ENCODE measurements at places on chromosomes 6 and 20. TPM values are rescaled to one million over a fixed set of nuclear protein-coding genes. Genes with fewer than 3 reads are reported as not detected.

The RSPH3 gene
- total RNA-seq, result 9.4 TPM

The GFOD1 gene
- total RNA-seq, result 0.97 TPM

The TINAG gene
- total RNA-seq, result not detected

The WFDC10B gene
- not detected for total RNA-seq

The ZNF334 gene
- total RNA-seq, result 1.4 TPM

The MCCD1 gene
- not detected for total RNA-seq

The LINC00237 gene
- not detected for total RNA-seq

The BPIFA1 gene
- not detected for total RNA-seq

The CD24 gene
- total RNA-seq, result 1.4 TPM

The FHL5 gene
- not detected for total RNA-seq

The CAGE1 gene
- total RNA-seq, result not detected

The RIPPLY2 gene
- total RNA-seq, result not detected

The OPRM1 gene
- not detected for total RNA-seq

The BTBD3 gene
- 33.8 TPM for total RNA-seq

The DEFB110 gene
- not detected for total RNA-seq

The HLA-DQA2 gene
- not detected for total RNA-seq

DNA sequence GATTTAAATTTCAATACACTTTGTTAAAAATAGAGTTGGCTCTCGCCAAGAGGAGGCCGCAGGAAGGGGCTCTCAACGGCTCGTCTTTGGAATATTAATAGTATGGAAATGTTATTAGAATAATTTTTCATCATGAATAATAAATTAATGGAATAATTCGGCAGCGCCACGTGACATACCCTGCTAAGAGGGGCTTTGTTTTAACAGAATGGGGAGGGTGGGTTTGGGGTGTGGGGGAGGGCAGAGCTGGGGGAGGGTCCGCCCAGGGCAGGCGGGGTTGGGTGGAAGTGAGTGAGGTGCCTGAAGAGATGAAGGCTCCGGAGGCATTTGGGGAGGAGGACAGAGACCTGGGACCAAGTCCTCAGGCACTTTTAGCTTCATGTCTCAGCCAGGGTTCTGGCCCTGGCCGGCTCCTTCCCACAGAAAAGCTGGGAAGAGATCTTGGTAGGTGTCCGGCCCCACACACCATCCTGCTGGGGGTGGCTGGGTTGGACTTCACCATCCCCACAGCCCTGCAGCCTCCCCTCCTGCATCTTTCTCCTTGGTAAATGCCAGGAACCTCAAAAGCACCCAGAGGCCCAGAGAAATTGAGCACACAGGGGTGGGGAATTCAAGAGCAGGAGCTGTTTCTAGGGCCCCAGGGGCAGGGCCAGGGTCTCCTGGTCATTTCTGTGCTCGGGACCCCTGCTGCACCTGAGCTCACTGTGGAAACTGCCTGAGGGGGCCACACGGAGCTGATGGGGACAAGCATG is 93.6 kb upstream of the BHLHE23 start:
- no peak for DNase-seq

- DNase-seq, result peak; percentile 73
Observed at GRCh38 chr6:11685481-11686093, 93.0 kb downstream of the ADTRP start.

GRCh38 chr6:167553736-167554119 is 228.8 kb downstream of the TTLL2 start:
- no peak for DNase-seq

GRCh38 chr6:90289902-90290301 is 6.7 kb downstream of the BACH2 start:
- no peak for DNase-seq

DNA sequence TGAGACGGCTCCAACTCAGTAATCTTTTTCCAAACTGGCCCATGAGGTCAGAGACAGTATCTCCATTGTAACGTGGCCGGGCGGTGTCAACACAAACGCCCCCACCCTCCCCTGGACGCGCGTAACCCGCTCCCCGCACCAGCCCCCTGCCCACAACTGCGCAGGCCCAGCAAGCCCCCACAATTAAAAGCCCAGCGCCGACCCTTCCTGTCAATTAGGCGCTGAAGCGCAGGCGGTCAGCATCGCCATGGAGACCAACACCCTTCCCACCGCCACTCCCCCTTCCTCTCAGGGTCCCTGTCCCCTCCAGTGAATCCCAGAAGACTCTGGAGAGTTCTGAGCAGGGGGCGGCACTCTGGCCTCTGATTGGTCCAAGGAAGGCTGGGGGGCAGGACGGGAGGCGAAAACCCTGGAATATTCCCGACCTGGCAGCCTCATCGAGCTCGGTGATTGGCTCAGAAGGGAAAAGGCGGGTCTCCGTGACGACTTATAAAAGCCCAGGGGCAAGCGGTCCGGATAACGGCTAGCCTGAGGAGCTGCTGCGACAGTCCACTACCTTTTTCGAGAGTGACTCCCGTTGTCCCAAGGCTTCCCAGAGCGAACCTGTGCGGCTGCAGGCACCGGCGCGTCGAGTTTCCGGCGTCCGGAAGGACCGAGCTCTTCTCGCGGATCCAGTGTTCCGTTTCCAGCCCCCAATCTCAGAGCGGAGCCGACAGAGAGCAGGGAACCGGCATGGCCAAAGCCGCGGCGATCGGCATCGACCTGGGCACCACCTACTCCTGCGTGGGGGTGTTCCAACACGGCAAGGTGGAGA is at the start of the genes HSPA1A and HSPA1L:
Gene HSPA1A, plus strand, starts transcription at position 519 of the 814 bp plus-strand sequence. Its CDS starts 214 bp downstream, at position 733.
Gene HSPA1L, minus strand, starts transcription at position 259 of the 814 bp plus-strand sequence. CDS start 3,311 bp downstream, outside the sequence.
- DNase-seq, result peak; percentile 96

DNA sequence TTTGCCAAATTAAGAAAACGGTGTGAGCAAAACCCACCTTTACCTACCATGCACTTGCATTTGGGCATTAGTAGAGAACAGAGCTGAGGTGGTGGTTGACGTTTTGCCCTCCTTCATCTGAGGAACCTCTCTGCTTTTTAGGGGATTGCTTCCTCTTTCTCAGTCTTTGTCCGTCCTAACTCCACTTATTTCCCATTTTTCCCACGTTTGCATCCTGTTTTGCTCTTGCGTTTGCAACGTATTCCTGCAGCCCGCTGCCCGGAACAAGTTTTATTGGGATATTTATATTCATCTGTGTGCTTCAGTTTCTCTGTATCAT is 374 bp upstream of the SERINC1 start:
- no peak for DNase-seq

DNA sequence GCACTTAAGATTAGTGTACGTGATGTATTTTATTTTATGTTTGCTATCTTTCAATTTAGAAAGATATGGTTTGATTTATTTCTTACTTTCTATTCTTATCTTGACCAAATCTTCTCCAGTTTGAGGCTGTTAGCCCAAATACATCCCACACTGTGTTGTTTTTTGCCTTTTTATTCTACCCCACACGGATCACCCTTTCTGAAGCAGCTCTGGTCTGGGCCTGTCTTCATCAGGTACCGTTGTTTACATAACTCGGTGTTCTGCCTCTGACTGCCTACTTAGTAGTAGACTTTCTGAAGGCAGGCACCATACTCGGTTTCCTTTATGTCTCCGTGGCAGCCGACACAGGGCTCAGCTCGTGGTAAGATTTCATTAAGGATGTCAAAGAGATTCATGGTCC is 95.0 kb downstream of the PHACTR1 start:
- DNase-seq, result no peak

DNA sequence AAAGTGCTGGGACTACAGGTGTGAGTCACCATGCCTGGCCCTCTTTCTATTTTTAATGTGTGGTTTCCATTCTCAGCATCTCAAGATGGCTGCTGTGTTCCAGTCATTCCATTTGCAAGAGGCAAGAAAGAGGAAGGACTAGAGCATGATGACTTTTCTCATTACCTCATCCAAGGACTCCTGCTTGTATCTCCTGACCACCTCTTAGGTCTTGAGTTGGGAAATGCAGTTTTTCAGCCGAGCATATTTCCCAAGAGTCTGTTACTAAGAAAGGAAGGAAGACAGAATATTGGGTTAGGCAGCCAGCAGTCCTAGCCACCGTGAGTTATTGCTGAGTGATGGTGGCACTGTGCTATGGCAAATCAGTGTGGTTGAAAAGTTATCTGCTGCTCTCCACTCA is 108.4 kb upstream of the INSM1 start:
- peak; percentile 6 for DNase-seq

- no peak for DNase-seq
Observed at GRCh38 chr20:63917811-63918210, 22.9 kb downstream of the DNAJC5 start.

- DNase-seq, result peak; percentile 27
Observed at GRCh38 chr20:35883336-35883777, 70.9 kb downstream of the SCAND1 start.

DNA sequence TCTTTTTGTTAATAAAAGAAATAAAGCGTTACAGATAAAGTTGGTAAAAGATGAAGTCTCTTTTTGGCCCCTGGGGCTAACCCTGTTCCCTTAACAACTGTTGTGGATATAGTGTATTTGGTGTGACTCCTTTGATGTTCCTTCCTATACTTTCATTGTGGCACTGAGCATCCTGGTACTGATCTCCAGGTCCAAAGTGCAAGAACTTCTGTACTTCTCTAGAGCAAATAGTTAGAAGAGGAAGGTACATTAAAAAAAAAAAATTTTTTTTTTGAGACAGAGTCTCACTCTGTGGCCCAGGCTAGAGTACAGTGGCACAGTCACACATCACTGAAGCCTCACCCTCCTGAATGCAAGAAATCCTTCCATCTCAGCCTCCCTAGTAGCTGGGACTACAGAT is 6.2 kb downstream of the POFUT1 start:
- DNase-seq, result no peak

DNA sequence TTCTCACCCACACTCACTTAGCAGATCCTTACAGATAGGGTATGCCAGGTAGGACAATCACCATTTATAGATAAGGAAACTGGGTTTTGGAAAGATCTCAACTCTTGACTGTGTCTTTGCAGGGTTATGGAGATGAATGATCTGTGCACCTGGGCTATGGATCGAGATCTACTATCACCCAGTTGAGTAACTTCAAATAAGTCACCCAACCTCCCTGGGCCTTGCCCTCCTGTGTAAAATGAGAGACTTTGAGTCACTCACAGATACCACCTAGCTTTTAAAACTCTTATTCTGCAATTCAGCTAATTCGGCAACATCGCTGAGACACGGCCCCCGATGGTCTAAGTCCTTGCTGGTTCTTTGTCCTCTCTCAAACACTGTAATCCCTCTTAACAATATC is 53.5 kb downstream of the HIVEP2 start:
- DNase-seq, result no peak

GRCh38 chr6:27924179-27924578 is 12.0 kb upstream of the OR2B2 start:
- no peak for DNase-seq

DNA sequence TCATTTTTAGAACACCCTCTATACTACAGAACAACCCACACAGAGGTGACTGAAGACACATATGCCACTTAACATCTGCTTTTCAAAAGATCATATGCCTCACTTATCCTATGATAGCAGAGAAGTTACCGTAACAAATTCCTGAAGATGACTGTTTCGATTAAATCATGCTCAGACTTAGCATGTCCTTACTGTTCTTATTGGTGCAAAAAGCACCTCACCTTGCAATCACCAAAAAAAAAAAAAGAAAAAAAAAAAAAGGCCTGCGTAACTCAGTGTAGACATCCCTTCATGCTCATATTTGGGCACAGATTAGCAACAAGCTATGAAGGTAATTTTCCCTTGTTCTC is 17.7 kb upstream of the DST start:
- no peak for DNase-seq

- DNase-seq, result no peak
Observed at GRCh38 chr6:43454290-43454695, 1.1 kb downstream of the DLK2 start.

DNA sequence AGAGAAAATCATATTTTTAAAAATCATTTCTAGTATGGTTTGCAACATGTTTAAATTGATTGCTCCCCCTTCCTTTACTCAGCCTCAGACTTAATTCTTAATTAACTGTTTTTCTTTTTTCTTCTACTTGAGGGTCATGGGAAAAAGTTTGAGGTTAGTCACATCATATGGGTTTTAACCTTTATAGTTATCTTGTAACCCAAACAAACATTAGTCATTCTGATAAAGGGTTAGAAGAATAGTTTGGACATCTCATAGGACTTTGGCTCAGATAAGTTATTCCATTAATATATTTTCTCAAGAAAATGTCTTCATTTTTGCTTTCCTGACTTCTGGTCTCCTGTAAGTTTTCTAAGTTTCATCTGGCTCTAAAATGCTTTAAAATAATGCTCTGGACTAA is 34.5 kb upstream of the TSPYL1 start:
- no peak for DNase-seq

- DNase-seq, result peak; percentile 83
Observed at GRCh38 chr6:36296240-36296639, 26.4 kb downstream of the PNPLA1 start.

DNA sequence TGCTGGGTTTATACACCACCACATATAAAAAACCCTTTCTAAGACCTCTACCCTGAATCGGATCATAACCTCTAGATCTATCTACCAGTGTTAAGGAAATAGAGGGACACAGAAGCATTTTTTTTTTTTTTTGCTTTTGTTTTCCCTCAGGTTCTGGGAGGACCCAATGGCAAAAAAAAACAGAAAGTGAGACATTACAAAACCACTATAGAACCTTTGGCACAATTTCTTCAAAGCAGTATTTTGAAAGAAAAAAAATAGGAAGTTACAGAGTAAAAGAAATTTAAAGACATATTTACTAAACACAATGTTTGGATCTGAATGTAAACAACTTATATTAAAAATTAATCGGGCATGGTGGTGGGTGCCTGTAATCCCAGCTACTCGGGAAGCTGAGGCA is 1258.7 kb upstream of the GJE1 start:
- no peak for DNase-seq

GRCh38 chr6:160979061-160979708 is 12.4 kb upstream of the MAP3K4 start:
- DNase-seq, result peak; percentile 87

GRCh38 chr20:38547288-38548085 is 33.5 kb upstream of the ADIG start:
- DNase-seq, result no peak

DNA sequence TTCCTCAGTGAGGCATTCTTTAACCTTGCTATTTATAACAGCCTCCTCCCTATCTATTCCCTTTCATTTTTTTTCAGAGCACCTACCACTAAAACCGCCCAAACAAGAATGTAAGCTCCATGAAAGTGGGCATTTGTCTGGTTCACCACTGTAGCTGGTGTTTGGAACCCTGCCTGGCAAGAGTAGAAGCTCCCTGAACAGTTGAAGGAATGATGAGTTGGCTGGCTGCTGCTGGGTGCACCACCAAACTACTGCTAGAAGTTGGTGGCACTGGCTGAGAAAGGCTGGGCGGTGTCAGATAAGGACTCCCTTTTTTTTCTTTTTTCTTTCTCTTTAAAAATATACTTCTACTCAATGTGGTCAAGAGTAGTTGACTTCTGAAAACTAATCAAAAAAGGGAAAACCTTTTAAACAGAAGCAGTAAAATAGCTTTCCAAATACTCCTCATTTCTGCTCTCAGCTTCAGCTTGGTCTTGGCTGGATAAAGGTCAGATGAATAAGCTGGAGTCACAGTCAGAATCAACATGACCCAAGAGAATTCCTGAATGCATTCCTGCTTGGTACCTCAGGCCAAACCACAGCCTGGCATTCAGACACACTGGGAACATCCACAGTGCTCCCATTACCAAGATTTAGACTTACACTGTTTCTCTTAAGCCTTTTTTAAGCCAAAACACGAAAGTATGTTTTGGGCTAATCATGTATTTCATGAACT is 38.0 kb downstream of the RTN4IP1 start:
- peak; percentile 89 for DNase-seq

Measured in GM23248 (cell line).